ENCODE measurements at places on chromosomes 5 and 9. TPM values are rescaled to one million over a fixed set of nuclear protein-coding genes. Genes with fewer than 3 reads are reported as not detected.

The SLC6A19 gene
- not detected for total RNA-seq

The ENTPD8 gene
- not detected for total RNA-seq

The ATG10 gene
- total RNA-seq: 5.7 TPM

The DOCK8 gene
- total RNA-seq: not detected

The SPATA31D4 gene
- total RNA-seq: not detected

The SLC9A3 gene
- total RNA-seq: 1.5 TPM

The IRX2 gene
- not detected for total RNA-seq

The CDC20B gene
- total RNA-seq: not detected

The FXN gene
- 2.8 TPM for total RNA-seq

The LOX gene
- 92.5 TPM for total RNA-seq

The NUTM2G gene
- total RNA-seq: not detected
